ENCODE measurements at places on chromosomes 11 and 22. TPM values are rescaled to one million over a fixed set of nuclear protein-coding genes. Genes with fewer than 3 reads are reported as not detected.

DNA sequence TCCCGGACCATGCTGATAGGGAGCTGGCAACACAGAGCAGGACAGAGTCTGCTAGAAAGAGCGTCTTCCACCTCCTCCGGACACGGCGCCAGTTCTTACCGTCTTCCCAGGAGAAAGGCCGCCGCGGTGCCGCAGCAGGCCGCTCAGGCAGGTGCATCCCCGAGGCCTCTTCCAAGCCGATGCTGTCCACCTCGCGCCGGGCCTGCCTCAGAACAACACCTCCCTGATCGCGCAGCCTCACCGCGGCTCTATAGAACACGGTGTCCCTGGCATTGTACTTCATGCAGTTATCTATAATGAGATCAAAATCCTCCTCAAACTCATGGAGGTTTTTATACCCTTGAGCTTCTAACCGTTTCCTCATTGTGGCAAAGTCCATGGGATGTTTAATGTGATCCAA lies 30.0 kb downstream of the BRD1 start:
- DNase-seq = no peak

- peak; percentile 18 for DNase-seq
These were observed 16.0 kb downstream of the PIM3 start for GRCh38 chr22:49976439-49977175.

DNA sequence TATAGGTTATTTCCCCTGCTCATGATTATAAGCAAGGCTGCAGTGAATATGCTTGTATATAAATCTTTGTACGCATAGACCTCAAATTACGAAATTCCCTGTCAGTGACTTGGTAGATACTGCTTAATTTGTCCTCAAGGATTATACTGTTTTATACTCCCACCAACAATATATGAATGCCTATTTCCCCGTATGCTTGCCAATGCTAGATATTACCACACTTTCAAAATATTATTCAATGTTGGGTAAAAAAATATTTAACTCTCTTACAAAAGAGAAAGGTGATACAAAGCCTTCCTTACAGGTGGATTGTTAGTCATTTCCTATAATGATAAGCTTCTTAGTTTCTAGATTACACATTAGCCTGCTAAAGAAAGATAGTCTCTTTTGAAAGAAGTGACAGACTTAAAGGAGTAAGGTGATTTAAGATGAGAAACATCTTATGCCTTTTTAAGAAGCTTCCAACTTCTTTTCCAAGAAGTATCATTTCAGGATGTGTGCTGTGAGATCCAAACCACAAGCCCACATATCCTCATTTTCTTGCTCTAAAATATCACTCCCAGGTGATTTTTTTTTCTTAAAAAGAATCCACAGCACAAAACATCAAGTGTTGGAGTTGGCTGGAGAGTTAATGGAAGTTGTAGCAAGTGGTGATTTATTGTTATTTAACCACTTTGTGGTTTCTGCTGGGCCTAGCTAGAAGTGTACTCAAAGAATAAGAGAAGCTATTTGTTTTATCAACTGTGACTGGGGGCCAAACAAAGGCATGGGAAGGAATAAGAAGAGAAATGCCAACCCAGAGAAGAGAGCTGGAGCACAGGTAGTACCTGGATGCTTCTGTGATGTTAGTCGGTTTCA lies 59.2 kb downstream of the BARX2 start:
- no peak for DNase-seq

DNA sequence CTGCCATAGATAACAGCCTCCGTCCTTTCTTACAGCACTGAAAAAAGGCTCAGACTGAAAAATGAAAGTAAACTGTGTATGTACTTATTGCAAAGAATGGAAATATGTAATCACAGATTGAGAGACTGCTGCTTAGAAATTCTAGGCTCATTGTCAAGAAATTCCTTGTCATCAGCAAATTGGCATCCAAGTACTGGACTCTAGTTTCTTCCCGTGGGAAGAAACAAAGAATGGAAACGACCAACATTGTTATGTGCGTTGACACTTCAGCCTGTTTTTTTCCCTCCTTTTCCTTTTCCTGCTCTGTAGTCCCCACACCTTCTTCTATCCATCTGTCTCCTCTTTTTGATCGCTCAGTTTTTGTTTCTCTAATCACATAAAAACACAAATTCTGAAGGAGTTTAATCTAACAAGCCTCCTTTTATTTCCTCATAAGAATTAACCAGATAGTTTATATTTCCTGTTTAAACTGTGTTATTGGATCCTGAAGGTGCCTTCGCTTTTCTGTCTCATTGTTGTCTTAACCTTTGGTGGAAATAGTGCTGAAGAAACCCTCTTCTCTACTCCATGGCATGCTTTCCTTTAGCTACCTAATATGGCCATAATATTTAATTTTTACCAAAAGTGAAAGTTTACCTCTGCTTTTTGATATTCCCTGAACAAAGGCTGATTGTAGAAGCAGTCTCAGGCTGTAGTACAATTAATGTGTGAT lies 20.0 kb upstream of the CASP12 start:
- DNase-seq = peak; percentile 54

DNA sequence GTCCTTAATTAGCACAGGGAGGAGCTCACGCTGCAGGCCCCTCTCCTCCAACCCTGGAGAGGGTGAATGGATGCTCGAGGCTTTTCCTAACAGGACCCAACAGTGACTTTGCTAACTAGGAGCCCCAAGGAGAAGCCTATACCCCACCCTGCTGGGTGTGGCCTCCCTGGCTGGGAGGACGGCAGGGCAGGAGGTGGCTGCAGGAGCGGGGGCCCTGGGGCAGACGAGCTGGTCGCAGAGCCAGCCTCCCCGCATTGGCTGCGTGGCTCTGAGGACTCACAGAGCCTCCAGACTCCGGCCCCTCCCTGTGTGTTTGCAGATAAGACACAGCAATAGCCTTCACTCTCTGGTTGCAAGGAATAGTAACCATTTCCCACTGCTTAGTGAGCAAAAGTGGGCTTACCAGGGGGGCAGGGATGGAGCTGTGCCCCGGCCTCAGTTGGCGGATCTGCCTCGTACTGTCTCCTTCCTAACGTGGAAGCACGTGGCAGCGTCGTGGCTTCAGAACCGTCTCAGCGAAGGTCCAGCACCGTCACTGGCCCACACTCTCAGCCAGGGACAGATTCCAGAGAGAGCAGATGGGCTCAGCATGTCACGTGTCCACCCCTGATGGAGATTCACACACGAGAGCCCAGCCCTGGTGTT lies 1087.5 kb downstream of the BRD1 start:
- DNase-seq = no peak

Gene SSTR3
- 4.3 TPM for total RNA-seq

- no peak for DNase-seq
These were observed 42.3 kb upstream of the LINC01488 start for GRCh38 chr11:69439127-69439526.

Gene IL18
- 1.4 TPM for total RNA-seq

DNA sequence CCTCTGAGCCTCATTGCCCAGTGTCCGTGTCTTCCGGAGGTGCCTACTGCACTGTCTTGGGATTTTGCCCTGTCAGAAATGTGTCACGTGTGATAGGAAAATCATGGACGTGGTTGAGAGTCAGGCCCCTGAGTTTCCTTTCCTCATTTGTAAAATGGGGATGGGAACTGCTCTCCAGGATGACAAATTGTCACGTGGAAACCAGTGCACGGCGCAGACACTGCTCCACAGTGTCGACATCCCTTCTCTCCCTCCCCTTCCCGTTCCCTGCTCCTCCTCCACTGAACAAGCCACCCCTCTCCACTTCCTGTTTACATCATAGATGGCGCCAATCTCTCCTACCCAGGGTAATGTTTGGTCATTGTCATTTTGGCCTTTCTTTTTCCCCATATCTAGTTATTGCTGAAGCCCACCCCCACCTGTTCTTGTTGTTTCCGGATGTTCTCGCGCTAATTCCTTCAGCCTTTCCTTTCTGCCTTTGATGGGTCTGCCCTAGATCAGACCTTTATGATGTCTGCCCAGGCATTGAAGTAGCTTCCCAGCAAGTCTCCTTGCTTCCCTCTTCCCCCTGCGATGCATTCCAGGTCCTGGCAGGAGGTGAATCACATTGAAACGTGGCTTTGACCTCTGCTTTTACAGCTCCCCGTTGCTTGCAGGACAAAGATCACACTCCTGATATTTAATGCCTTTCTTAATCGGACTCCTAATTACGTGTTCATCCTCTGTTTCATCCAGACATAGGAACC lies 91.8 kb downstream of the TBC1D22A start:
- DNase-seq = no peak

Gene SEPTIN3
- total RNA-seq = 0.67 TPM

- peak; percentile 2 for DNase-seq
These were observed 272.5 kb downstream of the SBF2 start for GRCh38 chr11:10021563-10021962.

Gene RNF26
- 21.0 TPM for total RNA-seq

- DNase-seq = no peak
These were observed 1.9 kb downstream of the MS4A10 start for GRCh38 chr11:60786811-60787567.

DNA sequence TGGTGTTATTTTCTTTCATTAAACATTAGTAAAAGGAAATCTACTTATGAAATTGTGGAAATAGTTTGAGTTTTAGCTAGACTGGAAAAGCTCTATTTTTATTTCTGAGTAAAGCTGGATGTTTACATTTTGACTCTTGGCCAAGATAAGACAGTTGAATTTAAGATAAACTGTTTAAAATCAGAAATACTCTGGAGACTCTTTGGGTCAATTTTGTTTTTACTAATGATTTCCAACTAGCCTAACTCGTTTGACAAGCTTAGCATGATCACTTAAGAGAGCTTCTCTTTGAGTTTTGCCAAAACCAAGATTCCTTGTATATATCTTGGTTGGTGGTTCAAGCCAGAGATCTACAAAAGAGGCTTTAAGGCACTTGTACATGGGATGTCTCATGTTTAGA lies 724.8 kb upstream of the LUZP2 start:
- no peak for DNase-seq

DNA sequence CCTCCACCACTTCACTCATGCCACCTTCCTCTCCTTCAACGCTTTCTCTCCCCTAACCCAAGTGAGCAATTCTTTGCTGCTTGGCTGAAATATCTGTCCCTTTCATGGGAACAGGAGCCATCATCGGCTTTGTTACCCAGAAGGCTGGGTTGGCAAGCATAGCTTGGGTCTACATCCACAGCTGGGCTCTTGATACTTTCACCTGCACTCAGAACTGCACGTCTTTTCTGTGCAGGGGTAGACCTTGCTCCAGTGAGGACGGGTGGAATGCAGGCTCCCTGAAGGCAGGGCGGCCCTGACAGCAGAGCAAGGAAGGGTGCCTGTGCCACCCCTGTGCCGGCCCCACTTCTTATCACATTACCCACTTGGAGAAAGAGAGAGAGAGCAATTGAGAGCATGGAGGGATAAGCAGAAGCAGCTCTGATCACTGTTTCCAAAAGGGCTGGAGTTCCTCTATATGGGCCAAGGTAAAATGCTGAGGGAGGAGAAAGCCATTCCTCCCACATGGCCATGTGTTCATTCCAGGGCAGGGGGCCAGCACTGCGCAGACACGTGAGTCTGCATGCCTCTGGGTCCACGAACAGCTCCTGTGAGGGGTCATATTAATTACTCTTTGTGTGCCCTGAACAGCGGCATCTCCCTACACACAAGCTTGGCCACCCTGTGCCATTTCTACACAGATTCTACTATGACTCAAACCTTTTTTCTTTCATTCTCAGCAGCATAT lies 181.8 kb downstream of the BUD13 start:
- DNase-seq = no peak

DNA sequence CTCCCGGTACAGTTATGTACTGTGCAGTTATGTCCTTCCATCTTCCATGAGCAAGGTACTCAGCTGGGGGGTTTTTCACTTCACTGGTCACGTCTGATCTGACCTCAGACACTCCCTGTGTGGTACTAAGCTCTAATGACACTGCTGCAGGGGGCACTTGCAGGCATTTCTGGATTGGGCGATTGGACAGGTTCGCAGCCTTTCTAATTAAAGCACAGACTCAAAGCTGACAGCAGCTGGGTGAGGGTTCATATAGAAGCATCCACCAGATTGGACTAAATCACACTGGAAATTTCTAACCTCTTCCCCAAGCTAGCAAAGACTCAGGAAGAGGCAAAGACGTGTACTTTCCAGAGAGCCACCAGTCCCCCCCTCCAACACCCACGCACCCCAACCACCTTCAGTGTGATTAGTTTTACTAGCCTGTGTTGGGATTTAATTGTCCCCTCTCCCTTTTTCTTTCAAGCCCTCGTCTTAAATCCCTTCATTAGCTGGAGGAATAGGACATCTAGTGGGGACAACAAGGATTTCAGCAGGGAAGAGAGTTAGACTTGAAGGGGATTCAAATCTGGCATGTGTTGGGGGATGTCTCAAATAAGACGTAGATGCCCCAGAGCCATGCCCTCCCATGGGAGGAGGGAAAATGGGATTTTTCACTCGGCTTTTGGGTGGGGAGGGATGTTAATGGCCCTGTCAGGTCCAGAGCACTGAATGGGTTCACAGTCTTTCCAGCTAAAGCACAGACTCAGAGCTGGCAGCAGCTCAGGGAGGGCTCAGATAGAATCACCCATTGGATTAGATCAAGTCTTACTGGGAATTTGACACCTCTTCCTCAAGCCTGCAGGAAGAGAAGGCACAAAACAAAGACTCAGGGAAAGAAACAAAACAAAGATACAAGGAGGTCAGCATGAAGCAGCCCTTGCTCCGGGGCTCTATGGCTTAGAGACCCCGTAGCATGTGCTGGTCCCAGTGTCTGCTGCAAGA lies 10.9 kb downstream of the INS start:
- DNase-seq = no peak

- DNase-seq = no peak
These were observed 147.3 kb upstream of the C11orf58 start for GRCh38 chr11:16591157-16591556.

DNA sequence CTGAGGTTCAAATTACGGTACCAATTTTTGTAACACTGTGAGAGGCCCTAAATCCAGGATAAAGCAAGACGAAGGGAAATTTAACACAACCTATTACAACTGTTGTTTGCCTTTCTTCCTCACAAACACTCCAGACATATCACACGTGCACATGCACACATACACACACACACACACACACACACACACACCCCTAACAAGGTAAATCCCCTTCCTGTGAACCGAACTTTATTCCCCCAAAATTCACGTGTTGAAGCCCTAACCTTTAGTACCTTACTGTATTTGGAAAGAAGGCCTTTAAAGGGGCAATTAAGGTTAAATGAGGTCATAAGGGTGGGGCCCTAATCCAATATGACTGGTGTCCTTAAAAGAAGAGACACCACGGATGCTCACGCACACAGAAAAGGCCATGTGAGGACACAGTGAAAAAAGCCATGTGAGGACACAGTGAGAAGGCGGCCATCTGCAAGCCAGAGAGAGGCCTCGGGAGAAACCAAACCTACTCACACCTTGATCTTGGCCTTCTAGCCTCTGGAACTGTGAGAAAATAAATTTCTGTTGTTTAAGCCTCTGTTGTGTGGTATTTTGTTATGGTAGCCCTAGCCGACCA lies 1.8 kb downstream of the SERGEF start:
- peak; percentile 18 for DNase-seq

DNA sequence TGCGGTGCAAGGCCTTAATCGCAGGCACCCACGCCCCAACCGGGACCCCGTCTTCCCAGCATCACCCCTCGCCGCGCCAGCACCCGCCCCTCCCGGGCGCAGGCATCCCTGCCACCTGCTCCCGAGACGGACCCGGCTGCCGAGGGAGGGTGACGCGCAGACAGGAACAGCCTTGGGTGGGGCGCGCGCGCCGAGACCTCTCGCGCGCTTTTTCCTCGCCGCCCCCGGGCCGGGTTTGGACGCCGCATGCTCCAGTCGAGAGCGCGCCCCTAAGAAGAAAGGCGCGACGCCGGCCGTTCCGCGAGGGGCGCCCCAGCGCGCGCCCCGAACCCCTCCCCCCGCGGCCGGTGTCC lies 504 bp downstream of the CFL1 start:
- DNase-seq = peak; percentile 70

Measured in CD4-positive, CD25-positive, alpha-beta regulatory T cell (primary cell).